ENCODE measurements at places on chromosomes 2 and 18.

- no peak for DNase-seq
Measured at GRCh38 chr2:37263839-37264238, 32.4 kb downstream of the NDUFAF7 start.

DNA sequence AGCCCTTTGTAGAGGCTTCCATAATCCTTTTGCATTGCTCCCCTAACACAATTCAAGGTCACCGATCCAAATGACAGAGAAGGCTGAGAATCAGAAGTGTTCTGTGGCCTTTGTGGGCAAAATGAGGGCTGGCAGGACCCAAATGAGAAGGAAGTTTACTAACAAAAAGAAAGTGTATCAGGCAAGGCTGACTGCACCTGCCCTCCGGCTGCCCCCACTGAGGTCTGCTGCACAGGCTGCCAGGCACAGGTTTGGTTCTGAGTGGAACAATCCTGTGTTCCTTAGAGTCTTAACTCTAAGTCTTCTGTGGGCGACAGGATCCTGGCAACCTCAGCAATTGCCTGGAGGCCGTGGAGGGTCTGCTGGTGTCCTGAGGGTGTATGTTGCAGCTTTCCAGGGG is 568.5 kb downstream of the CMPK2 start:
- no peak for DNase-seq

- DNase-seq = no peak
Measured at GRCh38 chr2:176804392-176804791, 408.2 kb upstream of the HNRNPA3 start.

GRCh38 chr2:188773075-188773474 is 201.1 kb upstream of the COL3A1 start:
- DNase-seq = no peak

- DNase-seq = no peak
Measured at GRCh38 chr18:35112696-35113095, 71.5 kb downstream of the MAPRE2 start.

DNA sequence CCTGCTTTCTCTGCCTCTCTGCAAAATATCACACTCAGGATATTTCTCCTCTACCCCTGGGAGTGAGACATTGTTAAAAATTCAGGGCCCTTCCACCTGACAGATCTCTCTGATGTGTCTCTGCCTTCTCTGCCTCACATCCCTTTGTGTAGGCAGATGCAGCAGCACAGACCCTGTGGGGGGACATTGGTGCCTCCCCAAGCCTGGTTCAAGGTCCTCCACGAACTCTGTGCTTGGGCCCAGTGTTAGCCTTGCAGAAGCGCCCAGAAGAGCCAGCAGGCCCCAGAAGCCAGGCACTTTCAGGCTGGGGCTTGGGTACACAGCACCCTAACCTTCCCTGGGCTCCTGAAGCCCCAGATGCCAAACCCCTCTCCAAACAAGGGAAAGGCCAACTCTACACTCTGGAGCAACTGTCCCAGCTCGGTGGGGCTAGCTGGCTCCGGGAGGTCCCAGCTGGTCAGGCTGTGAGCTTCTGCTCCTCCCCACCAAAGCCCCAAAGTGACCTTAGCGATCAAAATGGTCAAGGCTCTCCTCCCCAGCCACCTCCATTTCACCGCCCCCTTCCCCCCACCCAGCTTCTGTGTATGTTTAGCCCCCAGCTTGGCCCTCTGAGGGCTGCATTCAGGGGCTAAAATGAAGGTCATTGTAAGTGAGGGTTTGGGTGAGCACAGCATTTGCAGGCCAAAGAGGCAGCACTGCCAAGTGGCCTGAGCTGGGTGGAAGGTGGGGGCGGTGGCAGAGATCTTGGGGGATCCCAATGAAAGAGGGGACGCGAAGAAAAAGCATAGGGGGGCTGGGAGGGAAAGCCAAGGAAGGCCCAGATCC is 2.6 kb downstream of the HOXD9 start:
- no peak for DNase-seq

GRCh38 chr2:239330836-239331235 is 70.0 kb downstream of the HDAC4 start:
- DNase-seq = no peak

DNA sequence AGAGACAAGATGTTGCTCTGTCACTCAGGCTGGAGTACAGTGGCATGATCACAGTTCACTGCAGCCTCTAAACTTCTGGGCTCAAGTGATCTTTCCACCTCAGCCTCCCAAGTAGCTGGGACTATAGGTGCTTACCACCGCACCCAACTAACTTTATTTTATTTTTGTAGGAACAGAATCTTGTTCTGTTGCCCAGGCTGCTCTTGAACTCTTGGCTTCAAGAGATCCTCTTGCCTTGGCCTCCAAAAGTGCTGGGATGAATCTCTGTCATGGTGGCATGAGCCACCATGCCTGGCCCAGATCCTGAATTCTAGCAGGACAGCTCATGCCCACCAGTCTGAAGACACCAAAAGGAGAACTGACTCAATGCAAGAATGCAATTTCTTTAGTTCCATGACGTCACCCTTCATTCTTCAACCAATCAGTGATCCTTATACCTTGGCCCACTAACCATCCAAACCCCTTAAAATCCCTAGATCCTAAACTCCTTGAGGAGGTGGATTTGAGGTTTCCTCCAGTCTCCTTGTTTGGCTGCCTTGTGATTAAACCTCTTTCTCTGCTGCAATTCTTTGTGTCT is 25.6 kb upstream of the CXXC1 start:
- DNase-seq = no peak

- DNase-seq = no peak
Measured at GRCh38 chr2:194304191-194304590, 1352.8 kb upstream of the SLC39A10 start.

DNA sequence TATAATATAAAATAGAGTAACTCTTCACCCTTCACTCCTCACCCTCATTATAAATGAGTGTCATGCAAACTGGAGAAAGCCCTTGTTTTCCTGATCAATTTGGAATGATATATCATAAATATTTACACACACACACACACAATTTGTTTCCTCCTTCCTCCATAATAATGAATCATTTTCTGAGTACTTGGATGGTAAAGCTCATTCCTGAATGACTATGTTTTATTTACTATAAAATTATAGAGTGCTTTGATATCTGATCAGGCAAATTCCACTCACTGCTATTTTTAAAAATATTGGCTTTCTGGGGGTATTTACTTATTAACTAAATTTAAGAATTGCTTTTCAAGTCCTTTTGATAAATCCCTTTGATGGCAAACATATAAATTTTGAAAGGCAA is 1125.5 kb upstream of the CNTNAP5 start:
- no peak for DNase-seq

- DNase-seq = no peak
Measured at GRCh38 chr18:33161131-33161530, 279.4 kb downstream of the CCDC178 start.

DNA sequence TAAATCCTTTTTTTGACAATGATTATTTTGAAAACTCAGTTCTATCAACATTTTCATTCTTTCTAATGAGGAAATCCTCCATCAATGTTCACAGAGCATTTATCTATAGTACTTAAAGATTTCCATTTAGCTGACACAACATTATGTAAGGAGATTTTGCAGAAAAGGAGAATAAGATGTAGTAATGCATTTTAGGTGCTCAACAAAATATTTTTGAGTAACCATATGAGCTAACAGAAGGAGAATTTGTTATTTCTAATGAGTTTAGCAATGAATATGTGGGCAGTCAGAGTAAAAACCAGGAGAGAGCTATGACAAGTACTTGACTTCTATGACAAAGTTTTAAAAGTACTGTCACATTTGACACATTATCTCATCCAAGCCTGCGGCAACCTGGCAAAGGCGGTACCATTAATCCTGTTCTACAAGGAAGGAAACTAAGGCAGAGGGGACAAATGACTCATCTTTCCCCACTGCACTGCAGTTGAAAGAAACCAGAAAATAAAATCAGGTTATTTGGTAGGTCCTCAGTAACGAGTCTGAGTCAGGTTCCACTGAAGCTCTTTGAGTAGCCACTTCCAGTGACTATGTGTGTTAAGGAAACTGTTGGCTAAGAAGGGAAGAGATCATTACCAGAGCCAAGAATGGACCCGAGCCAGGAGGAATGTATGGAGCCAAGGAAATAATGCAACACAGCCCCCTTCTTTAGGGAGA is 134.1 kb upstream of the ITGB6 start:
- no peak for DNase-seq

GRCh38 chr2:83435989-83436388 is 1023.1 kb downstream of the SUCLG1 start:
- no peak for DNase-seq

DNA sequence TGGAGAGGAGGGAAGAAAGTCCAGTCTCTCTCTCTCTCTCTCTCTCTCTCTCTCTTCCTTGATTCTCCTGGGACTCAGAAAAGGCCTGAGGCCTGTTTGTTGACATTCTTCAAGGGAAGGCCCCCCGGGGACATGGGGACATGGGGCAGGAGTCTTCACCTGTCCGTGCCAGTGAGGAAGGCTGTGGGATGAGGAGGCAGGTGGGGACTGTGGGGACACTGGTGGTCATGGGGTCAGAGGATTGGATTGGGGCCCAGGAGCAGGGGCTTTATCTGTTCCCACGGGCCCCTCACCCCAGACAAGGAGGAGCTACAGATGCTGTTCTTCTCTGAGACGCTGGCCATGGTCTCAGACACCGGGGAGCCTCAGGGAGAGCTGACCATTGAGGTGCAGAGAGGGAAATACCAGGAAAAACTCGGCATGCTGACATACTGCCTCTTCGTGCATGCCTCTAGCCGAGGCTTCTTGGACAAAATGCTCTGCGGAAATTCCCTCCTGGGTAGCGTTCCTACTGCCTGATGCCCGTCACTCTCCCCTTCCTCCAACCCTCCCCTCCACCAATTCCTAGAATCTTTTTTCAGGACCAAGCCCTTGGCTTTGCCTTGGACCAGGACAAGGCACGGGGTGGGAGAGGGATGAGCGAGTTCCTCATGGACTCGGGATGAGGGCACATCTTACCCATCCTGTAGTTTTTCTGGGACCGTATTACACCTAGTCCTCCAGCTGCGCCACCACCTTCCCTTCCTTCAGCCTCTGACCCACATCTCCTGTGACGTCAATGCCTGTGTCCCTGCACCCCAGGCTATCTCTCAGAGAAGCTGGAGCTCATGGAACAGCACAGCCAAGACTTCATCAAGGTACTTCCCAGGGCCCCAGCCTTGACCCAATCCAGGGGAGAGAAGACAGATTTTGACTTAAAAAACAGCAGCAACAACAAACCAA is 850 bp downstream of the CATIP start:
- no peak for DNase-seq

GRCh38 chr2:7572450-7572849 is 655.2 kb downstream of the RNF144A start:
- DNase-seq = no peak

DNA sequence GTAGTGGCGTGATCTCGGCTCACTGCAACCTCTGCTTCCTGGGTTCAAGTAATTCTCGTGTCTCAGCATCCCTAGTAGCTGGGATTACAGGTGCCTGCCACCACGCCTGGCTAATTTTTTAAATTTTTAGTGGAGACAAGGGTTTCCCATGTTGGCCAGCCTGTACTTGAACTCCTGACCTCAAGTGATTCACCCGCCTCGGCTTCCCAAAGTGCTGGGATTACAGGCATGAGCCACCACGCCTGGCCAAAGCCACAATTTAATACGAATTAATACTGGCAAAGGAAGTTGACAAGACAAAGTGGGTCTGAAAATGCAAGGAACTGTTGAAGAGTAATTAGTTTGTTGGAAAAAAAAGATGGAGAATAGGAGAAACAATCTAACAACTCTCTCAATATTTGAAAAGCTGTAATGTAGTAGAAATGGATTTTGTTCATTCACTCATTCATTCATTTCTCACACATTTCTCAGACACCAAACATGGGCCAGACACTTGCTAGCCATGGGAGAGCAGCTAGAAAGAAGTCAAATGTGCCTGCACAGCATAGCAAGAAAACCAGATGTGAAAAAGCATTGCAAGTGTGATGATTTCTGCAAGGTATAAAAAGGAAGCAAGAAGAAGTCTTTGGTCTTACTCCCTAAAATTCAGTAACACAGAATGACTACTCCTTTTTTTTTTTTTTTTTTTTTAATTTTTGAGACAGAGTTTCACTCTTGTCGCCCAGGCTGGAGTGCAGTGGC is 39.4 kb upstream of the ATL2 start:
- no peak for DNase-seq

DNA sequence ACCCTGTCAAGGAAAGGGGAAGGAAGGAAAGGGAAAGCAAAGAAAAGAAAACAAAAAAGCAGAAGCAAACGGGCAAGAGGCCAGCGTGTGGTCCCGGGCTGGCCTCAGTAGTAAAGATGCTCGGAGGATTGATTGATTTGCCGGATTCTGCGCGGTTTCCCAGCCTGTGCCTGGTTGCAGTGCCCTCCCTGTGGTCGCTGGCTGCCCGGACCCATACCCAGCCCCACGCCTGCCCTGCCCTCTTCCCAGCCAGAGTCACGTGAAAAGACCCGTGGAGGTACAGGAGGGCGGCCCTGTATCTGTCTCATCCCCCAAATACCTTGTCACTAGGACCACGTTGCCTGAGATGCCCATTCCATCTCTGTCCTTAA is 55.1 kb upstream of the IMP4 start:
- DNase-seq = no peak

- DNase-seq = no peak
Measured at GRCh38 chr18:37243741-37244140, 321.9 kb downstream of the CELF4 start.

- DNase-seq = no peak
Measured at GRCh38 chr18:48796491-48797205, 154.1 kb downstream of the SMAD7 start.

- no peak for DNase-seq
Measured at GRCh38 chr18:46034230-46034629, 37.8 kb downstream of the PSTPIP2 start.

DNA sequence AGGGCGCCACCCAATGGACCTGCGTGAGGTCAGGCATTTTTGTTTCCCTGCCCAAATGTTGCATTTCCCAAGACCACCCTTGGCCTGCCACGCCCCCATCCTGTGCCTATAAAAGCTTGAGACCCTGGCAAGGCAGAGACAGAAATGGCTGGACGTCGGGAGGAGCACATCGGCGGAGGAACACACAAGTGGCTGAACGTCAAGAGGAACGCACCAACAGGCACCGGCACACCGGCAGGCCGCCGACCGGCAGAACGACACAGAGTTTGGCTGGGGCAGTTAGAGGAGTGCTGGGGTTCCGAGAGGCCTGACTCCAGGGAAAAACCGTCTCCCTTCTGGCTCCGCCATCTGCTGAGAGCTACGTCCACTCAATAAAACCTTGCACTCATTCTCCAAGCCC is 35.9 kb downstream of the DCDC2C start:
- no peak for DNase-seq

All from AG09319 (cell line).